SJSA1 (cell line): ENCODE measurements at places on chromosomes 12 and 14. TPM values are rescaled to one million over a fixed set of nuclear protein-coding genes. Genes with fewer than 3 reads are reported as not detected.

DNA sequence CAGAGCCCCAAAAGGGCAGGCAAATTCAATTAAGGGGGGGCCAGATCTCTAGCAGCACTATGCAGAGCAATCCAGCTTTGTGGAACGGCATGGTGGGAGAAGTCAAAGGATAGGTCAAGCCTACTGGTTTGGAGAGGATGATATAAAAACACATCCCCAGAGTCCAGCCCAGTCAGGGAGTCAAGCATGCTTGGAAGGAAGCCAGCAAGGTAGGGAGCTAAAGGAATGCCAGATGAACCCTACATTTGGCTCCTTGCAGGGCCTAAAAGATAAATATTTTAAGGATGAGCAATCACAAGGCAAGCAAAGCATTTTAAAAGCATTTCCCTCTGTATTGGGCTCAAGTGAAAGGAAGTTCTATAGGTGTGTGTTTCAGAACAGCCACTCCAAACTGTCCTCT is 21.4 kb downstream of the KCTD10 start:
- peaks cover 91% of the 10 kb centered on the region for H3K36me3 ChIP-seq
- DNase-seq: no peak
- no peak overlapping the region for H3K27ac ChIP-seq
- peaks cover 31% of the 10 kb centered on the region for H3K4me1 ChIP-seq
- H3K4me3 ChIP-seq: no peak overlapping the region

DNA sequence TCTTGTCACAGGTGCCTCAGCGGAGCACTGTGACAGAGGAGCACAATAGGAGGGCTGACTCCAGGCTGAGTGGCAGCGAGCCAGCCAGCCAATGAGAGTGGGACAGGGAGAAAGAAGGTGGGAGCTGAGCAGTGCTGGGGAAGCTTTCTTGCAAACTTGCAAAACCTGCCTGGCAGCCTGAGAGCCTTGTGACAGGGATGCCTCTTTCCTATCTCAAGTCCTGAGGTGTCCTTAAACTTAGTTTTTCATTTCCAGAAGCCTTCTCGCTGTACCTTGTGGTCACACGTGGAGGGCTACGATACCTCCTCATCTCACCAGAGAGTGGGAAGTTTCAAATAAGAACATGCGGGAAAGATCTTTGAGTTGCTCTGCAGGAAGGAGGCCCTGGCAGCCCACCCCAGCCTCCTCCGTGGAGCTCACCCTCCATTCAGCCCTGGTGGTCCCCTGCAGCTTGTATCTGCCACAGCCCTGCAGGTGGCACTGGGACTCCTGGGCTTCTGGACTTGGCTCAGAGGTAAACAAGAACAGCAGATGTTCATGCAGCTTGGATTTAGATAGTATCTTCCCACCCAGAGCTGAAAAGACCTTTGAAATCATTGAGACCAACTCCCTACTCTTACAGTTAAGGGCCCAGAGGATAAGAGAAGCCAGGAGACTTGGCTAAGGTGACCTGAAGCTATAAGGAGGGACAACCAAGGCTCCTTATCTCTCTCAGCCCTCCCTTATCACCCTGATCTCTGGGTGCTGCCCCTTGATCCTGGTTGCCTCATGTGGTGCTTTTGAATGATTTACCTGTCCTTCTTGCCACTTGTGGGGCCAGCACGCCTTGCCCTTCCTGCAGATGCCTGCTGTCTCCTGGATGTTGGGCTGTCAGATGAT is 153.5 kb upstream of the MAX start:
- H3K27me3 ChIP-seq: no peaks in the 10 kb centered on the region
- no peak overlapping the region for H3K4me3 ChIP-seq
- no peaks in the 10 kb centered on the region for H3K36me3 ChIP-seq
- H3K4me1 ChIP-seq: peaks cover 37% of the 10 kb centered on the region

GRCh38 chr12:31029916-31030562 is 43.6 kb upstream of the DDX11 start:
- no peak overlapping the region for H3K4me3 ChIP-seq
- H3K27me3 ChIP-seq: no peaks in the 10 kb centered on the region
- H3K4me1 ChIP-seq: no peaks in the 10 kb centered on the region

DNA sequence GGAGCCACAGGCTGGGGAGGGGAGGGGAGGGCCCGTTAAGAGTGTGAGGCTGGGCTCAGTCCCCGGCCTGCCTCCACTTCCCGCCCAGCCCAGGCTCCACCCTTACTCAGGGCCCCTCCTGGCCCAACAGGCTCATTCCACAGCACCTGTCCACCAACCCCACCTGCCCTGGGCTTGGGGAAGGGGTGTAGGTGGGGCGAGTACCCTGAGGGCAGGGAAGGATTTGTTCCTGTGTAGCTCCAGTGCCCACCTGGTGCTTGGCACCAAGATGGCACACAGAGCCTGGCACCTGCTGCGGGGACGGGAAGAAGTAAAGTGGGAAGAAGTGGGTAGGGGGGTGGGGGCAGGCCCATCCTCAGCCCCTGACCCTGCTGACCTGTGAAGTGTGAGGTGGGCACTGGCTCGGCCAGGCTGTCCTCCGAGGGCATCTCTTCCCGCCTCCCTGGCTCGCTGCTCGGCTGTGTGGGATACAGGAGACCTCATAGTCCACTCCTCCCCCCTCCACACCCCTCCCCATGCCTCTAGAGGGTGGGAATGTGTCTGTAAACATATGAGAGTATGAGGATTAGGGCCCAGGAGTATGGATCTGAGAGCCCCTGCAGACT is 35.1 kb downstream of the NCKAP5L start:
- no peak for DNase-seq
- no peaks in the 10 kb centered on the region for H3K27me3 ChIP-seq
- H3K4me3 ChIP-seq: no peak overlapping the region

GRCh38 chr14:80768646-80769045 is 172.9 kb downstream of the CEP128 start:
- no peak overlapping the region for H3K27ac ChIP-seq
- H3K4me3 ChIP-seq: no peak overlapping the region
- no peak for DNase-seq
- H3K4me1 ChIP-seq: peaks cover 6% of the 10 kb centered on the region
- H3K27me3 ChIP-seq: no peaks in the 10 kb centered on the region

The LHX5 gene
- not detected in 2 replicates for total RNA-seq

DNA sequence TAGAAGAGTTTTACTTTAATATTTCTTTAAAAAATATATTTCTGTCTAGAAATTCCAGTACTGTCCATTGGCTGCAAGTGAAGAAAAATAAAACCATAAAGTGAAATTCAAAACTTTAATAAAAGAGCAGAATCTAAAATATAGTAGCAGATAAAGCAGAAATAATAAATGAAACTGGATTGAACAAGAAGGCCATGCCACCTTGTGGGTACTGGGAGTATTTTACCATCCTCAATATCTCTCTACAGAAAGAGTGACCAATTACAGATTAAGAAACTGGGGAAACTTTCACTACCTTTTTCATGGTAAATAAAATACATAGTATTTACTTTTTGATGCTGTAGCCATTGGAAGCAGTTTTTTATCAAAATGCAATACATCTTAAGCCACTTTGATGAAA is 220.5 kb downstream of the BCAT1 start:
- H3K4me1 ChIP-seq: no peaks in the 10 kb centered on the region
- no peak overlapping the region for H3K27ac ChIP-seq
- H3K27me3 ChIP-seq: no peaks in the 10 kb centered on the region
- no peaks in the 10 kb centered on the region for H3K36me3 ChIP-seq
- no peak for DNase-seq

DNA sequence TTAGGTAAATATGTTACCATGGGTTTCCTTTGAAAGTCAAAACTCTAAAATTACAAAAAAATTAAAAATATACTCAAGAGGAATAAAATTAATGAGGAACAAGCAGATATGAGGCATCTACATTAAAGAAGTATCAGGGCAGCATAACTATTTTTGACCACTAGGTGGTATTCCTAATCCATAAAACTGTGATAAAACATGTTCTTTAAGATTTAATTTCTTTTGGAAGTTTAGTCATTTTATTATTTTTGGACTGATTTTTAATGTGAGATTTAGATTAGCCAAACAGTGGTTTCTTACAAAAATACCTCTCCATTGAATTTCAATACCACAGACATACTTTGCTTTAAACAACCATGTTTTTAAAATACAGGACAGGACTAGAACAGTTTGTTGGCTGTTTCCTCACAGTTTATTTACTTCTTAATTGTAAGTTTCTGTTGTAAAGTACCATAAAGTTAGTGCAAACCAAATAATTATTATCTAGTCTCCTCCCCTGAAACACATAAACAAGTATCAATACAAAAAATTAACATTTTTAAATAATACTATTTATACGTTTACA is 49.8 kb downstream of the NTS start:
- H3K36me3 ChIP-seq: no peaks in the 10 kb centered on the region
- H3K4me3 ChIP-seq: no peak overlapping the region
- H3K4me1 ChIP-seq: no peaks in the 10 kb centered on the region

GRCh38 chr14:64422756-64423155 is 34.6 kb downstream of the MTHFD1 start:
- H3K27ac ChIP-seq: no peak overlapping the region
- no peaks in the 10 kb centered on the region for H3K27me3 ChIP-seq
- no peak for DNase-seq
- H3K4me3 ChIP-seq: no peak overlapping the region
- H3K36me3 ChIP-seq: peaks cover 79% of the 10 kb centered on the region

- H3K36me3 ChIP-seq: no peaks in the 10 kb centered on the region
- no peak for DNase-seq
- H3K4me3 ChIP-seq: no peak overlapping the region
- H3K4me1 ChIP-seq: peaks cover 38% of the 10 kb centered on the region
Measured at GRCh38 chr14:77318006-77318553, 2.6 kb downstream of the POMT2 start.

GRCh38 chr14:91286530-91286937 is 42.0 kb upstream of the GPR68 start:
- H3K27ac ChIP-seq: no peak overlapping the region
- H3K4me3 ChIP-seq: no peak overlapping the region
- peak; percentile 42 for DNase-seq
- H3K4me1 ChIP-seq: peaks cover 11% of the 10 kb centered on the region

DNA sequence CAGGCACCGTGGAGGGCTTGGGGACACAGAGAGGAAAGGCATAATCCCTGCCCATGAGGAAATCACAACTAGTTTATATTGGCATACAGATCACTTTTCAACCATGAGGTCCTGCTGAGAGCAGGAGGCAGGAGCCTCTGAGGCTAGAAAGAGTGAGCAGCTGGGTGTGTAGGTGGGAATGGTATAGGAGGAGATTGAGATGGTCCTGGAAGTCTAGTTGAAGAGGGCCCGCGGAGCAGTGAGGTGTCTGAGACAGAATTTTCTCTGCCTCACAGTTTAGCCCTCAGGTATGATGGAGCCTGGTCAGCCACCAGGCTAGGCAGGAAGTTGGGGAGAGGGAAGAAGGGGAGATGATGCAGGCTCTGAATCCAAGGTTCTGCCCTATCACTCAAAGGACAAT is 54.7 kb upstream of the JDP2 start:
- no peaks in the 10 kb centered on the region for H3K4me1 ChIP-seq
- H3K4me3 ChIP-seq: no peak overlapping the region
- no peaks in the 10 kb centered on the region; the same call in 1 of the 2 replicates for H3K27me3 ChIP-seq
- DNase-seq: no peak

The SERPINA10 gene
- total RNA-seq: not detected in 2 replicates

DNA sequence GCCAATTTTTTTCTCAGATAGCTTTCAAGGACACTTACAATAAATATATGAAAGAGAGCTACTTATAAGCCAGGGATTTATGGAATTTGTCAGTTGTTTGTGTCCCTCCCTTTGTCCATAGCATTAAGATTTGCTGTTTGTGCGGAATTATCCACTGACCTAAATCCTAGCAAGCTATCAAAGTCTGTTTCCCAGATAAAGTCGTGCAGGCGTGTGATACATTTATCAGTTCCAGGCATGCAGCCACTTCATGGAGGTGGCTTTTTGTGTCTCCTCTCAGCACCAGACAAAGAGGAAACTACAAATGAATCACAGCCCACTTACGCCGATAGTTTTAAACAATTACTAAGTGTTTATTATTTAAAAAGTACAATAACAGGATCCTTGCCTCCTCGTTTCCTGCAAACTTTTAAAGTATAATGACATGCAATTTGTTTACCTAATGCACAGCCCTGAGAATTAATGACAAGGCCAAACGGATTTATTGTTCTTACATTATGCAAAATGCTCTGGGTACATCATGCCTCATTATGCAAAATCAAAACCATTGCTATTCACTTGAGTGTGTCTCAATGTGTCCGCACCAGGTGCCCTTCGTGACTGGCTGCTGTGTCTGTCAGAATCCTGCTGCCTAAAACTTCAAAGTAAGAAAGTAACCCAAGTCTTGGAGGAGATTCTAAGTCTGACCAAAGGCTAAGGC is 423.2 kb downstream of the GLT1D1 start:
- no peaks in the 10 kb centered on the region for H3K4me1 ChIP-seq
- H3K4me3 ChIP-seq: no peak overlapping the region
- no peak overlapping the region for H3K27ac ChIP-seq
- DNase-seq: no peak
- no peaks in the 10 kb centered on the region for H3K27me3 ChIP-seq
- H3K36me3 ChIP-seq: no peaks in the 10 kb centered on the region

GRCh38 chr14:62546862-62547474 is 498.3 kb downstream of the KCNH5 start:
- no peak overlapping the region for H3K4me3 ChIP-seq
- no peaks in the 10 kb centered on the region for H3K4me1 ChIP-seq
- no peak for DNase-seq
- H3K36me3 ChIP-seq: no peaks in the 10 kb centered on the region
- no peak overlapping the region for H3K27ac ChIP-seq

DNA sequence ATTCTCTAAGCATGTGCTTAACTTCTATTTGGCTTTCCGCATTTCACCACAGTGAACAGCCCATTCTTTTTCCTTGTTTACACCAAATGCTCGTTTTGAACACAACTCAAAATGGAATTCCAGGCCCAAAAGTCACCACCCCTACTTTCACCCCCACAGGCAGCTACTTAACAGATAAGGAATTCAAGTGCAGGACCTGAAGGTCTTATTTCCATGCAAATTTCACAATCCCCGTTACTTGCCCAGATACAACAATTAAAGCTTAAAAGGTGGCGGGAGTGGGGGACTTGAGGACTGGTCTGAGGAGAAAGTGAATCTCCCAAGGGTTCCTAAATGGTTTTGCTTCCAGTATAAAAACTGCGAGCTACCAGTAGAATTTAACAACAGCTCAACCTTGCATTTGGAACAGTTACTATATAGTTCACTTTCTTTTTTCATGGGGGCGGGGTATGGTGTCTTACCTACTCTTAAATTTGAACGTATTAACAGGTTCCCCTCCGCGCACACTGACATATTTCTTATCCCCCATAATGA is 3.7 kb downstream of the USP44 start:
- peak overlapping the region; percentile 69 for H3K4me3 ChIP-seq
- DNase-seq: peak; percentile 4
- 0 out of 2 replicates have a peak, but pooled peaks cover 3% of the 10 kb centered on the region for H3K36me3 ChIP-seq
- H3K27ac ChIP-seq: no peak overlapping the region
- H3K4me1 ChIP-seq: peaks cover 7% of the 10 kb centered on the region

GRCh38 chr12:24394246-24394645 is 444.8 kb upstream of the SOX5 start:
- H3K4me3 ChIP-seq: no peak overlapping the region
- H3K27ac ChIP-seq: no peak overlapping the region
- DNase-seq: no peak

DNA sequence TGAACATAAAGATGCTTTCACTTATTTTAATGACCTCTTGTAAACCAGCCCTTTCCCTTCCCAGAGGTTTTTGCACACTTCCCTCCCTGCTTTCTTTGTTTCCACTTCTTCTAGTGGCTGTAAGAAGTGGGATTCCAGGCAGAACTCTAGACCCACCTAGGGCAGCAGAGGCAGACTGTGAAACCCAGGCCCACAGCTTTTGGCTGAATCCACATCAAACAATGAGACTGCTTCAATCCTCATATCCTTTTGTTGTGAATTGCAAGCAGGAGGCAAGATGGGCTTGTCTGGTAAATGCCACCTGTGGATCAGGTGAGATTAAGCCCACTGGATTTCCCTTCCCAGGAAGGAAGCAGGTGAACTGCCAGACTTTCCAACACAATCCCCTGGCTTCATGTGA is 12.8 kb downstream of the CCDC177 start:
- no peak overlapping the region for H3K27ac ChIP-seq
- no peak overlapping the region for H3K4me3 ChIP-seq
- peaks cover 8% of the 10 kb centered on the region for H3K27me3 ChIP-seq
- H3K36me3 ChIP-seq: no peaks in the 10 kb centered on the region
- H3K4me1 ChIP-seq: no peaks in the 10 kb centered on the region
- no peak for DNase-seq
